ENCODE measurements at places on chromosomes 1 and 21. TPM values are rescaled to one million over a fixed set of nuclear protein-coding genes. Genes with fewer than 3 reads are reported as not detected.

- DNase-seq: no peak
Measured at GRCh38 chr1:239262538-239262937, 123.8 kb upstream of the CHRM3 start.

- no peak for DNase-seq
Measured at GRCh38 chr1:29254346-29254745, 18.0 kb downstream of the PTPRU start.

- DNase-seq: no peak
Measured at GRCh38 chr1:226634611-226635246, 86.2 kb downstream of the STUM start.

Gene CLCA4
- total RNA-seq: not detected

Gene FASLG
- 0.28 TPM for total RNA-seq

All from IMR-90 (cell line).